ENCODE measurements at places on chromosomes 13 and 19.
A peak's percentile ranks its signal among the peaks of the same experiment; 100 is the strongest.

DNA sequence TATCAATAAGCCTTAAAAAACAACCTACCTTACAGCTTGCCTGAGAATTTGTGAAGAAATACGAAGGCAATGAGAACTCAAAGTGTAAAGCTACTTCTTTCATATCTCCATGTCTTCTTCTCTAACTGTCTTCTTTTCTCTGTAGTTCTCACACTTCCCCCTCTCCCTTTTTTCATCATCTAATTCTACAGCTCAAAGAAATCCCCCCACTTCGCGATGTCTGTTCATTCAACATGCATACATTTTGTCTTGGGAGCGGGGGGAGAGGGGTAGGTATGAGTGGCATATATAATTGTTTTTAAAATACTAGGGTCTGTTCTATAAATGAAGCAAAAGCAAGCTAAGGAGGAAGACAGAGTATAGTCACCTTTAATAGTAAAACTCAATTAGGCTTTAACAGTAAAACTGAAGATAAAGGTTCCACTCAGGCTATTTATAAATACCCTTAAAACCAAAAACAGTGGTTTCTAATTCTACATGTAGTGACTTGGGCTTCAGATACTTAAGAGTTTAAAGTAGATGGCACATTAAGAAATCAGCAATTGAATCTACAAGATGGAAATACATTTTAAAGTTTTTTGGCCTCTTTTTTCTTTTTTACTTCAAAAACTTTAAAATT, 106.9 kb downstream of the KLF12 start:
- DNase-seq: no peak

DNA sequence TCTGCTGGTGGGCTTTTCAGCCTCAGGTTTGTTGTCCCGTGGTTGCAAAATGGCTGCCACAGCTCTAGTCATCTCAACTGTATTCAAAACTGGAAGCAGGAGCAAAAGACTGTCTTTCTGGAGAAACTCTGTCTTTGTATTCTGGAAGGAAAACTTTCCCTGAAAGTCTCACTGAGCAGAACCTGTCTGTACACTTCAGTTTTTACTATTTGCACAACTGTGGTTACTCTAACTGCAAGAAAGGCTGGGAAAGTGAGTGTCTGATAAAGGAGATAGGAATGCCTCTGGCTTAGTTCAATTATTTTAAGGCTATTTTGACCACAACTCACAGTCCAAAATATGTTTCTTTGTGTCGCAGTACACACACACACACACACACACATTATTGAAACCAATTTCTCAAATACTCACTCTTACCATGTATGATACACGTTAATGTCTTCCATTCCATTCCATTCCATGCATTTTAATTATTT, 49.7 kb upstream of the EHD2 start:
- peak; percentile 96 for DNase-seq

DNA sequence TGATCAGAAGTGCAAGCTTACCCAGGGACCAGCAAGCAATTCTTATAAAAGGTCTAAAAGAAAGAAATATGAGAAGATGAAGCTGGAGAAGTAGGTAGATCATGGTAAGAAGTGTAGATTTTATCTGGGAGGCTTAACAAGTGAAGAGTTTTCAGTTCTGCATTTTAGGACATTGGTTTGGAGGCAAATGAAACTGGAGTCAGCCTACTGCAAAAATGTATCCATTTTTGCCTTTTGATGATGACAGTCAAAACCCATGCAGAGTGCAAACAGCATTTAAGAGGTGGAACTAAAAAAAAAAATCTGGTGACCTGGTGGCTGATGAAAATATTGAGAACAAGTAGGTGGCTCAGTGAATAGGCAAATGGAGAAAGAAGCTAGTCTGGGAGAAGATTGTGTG, 216.9 kb downstream of the DNAJC15 start:
- DNase-seq: no peak

DNA sequence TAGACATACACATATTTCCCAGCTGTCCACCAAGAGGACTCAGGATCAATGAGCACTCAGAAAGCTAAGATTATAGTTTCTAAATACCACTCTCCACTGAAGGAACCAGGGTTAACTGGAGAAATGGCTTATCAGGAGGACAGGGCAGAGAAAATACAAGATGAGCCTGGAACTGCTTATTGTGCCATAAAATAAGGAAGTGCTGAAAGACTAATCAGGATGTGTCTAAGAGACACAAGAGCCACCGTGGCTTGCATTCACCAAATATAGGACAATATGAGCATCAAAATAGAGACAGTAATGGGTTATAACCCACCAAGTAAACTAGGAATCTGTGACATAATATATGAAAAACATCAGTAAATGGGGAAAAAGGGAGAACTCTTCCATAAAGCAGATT, 32.8 kb downstream of the KLF12 start:
- DNase-seq: no peak

GRCh38 chr19:29318581-29318980, 105.6 kb upstream of the UQCRFS1 start:
- DNase-seq: no peak

GRCh38 chr13:87999788-88000187, 328.6 kb downstream of the SLITRK5 start:
- no peak for DNase-seq

DNA sequence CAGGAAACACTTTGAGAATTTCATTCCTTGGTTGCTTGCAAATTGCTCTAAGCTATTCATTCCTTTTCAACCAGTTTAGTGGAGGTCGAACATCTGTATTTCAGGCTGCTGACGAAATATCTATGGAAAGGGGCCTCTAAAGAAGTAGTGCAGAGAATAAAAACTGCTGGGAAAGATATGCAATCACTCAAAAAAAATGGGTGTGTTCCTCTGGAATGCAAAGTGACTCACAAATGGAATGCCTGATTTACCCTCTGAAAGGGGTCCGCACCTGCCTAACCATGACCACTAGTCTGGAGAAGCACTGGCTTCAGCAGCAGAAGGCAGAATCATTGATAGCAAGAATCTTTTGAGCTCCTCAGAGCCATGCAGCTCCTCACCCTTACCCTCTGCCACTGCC, 129.4 kb downstream of the PCDH9 start:
- peak; percentile 22 for DNase-seq

DNA sequence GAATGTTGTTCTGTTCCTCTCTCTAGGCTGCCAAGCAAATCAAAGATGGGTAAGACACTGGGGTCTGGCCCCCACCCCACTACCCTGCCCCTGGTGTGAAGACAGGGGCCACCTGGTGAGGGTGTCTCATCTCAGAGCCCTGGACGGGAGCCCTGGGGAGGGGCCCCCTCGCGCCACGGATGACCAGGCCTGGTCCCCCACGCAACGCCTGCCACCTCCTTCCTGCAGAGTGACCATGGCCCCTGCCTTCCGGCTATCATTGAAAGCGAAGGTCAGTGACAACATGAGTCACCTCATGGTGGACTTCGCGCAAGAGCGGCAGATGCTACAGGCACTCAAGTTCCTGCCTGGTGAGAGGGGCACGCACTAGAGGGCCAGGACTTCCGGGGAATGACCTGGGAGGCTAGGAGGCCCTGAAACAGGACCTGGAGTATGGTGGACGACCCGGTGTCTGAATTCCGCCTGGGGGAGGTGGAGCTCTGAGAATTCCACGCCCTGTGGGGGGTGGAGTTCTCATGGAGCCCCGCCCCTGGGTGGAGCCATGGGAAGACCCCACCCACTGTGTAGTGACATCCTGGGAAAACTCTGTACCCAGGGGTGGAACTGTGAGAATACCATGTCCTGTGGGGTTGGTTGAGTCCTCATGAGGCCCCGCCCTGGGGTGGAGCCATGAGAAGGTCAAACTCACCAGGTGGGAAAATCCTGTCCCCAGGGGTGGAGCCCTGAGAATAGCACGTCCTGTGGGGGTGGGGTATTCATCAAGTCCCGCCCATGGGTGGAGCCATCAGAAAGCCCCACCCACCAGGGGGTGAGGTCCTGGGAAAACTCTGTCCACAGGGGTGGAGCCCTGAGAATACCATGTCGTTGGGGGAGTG, 6.1 kb downstream of the FSD1 start:
- DNase-seq: no peak

DNA sequence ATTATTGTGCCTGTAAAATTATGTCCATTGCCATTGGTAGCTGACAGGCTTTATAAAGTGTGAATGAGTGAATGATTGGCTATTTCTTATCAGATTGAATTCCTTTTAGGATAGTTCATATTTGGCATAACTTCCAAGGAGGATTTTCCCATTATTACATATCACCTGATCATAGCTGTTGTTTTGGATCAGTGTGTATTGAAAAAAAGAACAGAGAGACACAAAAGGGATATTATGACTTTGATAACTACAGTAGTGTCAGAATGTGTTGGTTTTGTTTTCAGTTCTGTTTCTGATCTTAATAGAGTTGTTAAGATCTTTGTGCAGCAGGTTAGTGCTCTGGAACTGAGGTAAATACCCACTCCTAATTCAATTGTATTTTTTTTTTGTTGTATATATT, 103.8 kb downstream of the LRCH1 start:
- DNase-seq: no peak

- DNase-seq: no peak
These were observed 56.5 kb downstream of the VAV1 start for GRCh38 chr19:6828698-6829633.

- peak; percentile 79 for DNase-seq
These were observed 685 bp downstream of the LENG9 start for GRCh38 chr19:54462655-54463530.

DNA sequence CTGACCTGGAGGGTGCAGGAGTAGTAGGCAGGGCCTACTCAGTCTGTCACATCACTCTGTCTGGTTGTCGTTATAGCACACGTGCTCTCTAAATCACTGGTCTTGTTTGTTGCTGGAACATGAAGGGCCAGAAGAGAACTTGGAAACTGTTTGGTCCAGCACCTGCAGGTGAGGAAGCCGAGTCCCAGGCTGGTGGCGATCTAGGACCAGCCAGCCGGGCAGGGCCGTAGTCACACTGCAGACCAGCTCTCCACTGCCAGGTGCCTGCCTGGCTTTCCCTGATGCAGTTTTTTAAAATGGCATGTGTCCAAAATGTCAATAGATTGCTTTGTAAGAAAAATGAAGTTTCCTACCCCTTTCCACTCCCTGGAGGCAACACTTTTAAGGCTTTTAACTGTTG, 53.7 kb downstream of the GGACT start:
- DNase-seq: no peak

DNA sequence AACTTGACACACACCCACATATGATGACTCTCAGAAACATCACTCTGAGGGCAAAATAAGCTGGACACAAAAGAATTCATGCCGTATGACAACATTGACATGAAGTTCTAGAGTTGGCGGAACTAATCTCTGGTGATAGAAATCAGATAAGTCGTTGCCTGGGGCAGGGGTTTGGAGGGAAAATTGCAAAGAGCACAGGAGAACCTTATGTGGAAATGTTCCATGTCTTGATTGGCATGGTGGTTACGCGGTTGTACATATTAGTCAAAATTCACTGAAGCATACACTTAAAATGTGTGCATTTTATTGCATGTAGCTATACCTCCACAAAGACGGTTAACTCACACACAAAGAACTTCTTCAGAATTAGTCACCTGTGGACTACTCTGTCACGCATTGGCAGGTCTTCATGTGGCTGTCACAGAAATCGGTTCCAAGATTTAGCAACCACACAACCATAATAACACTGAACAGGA, 137.8 kb upstream of the GJB6 start:
- no peak for DNase-seq

DNA sequence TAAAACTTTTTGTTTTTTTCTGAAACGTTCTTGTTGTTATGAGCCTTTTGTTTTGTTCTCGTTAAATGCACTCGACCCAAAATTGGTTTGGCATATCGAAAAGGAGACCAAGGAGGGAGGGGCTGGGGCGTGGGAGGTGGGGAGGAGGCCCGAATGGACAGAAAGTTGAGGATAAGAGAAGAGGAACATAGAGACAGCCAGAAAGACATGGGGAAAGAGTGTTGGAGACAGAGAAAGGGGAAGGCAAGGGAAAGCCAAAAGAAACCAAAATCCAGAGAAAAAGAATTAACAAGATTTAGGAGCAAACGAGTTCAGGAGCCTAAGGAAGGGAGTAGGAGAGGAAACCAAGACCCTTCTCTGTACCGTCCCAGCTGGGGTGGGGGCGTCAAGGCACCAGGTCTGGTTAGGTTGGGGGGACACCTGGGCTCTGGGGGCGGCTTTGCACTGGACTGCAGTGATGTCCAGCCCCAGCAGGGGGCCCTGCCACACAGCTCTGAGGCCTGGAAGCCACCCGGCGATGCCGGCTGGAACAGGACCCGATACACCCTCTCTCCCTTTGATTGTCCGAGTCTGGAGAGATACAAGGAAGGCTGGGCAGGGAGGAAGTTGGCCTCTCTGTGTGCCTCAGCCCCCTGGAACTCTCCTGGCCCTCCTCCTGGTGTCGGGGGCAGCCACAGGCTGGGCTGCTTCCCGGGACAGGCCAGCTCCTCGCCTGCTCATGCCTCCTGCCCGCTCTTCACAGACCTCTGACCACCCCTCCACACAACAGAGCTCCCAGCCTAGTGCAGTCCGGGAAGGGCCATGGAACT, 11.6 kb upstream of the ASF1B start:
- peak; percentile 63 for DNase-seq

- DNase-seq: no peak
These were observed 5.0 kb downstream of the XRCC1 start for GRCh38 chr19:43570174-43570791.

DNA sequence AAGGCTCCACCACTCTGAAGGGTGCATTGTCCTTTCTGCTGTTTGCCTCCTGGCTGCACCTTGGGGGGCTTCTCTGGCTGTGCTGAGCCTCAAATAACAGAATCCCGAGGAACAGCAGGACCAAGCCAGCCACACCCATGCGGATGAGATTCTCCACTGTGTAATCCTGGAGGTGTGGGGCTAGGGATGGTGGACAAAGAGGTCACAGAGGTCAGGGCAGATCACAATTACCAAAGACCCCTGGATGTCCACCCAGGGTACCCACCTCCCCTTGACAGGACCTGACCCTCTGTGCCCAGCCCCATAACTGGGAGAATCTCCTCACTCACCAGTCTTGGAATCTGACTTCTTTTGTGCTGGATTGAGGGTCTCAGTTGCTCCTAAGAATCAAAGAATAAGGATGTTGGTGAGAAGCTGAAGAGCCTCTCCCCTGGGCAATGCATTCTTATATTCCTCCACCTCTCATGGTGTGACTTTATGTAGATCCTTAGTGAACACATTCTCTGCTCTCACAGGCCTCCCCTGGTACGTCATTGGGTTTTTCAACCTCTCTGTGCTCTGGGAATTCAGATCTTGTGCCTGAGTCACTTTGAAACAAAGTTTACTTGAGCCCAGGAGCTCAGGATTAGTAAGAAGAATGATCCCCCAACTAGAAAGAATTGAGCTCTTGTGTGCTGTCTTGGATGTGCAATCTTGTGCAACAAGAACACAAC, 5.2 kb downstream of the LILRA4 start:
- DNase-seq: no peak

- DNase-seq: no peak
These were observed 3.6 kb downstream of the AKAP11 start for GRCh38 chr13:42275506-42275905.

GRCh38 chr19:898663-899062, 5.4 kb downstream of the RNU6-9 start:
- no peak for DNase-seq

GRCh38 chr13:20901668-20902437, 693 bp downstream of the XPO4 start:
- DNase-seq: peak; percentile 6

GRCh38 chr13:25874907-25875306, 176.9 kb downstream of the SHISA2 start:
- no peak for DNase-seq

GRCh38 chr19:35890113-35890650, 10.2 kb downstream of the NFKBID start:
- DNase-seq: no peak

GRCh38 chr19:5452594-5453565, 2.3 kb upstream of the ZNRF4 start:
- DNase-seq: no peak
